ENCODE measurements at places on chromosomes 13 and 19.

GRCh38 chr13:99191900-99192399, 8.7 kb upstream of the UBAC2 start:
- DNase-seq, result no peak

DNA sequence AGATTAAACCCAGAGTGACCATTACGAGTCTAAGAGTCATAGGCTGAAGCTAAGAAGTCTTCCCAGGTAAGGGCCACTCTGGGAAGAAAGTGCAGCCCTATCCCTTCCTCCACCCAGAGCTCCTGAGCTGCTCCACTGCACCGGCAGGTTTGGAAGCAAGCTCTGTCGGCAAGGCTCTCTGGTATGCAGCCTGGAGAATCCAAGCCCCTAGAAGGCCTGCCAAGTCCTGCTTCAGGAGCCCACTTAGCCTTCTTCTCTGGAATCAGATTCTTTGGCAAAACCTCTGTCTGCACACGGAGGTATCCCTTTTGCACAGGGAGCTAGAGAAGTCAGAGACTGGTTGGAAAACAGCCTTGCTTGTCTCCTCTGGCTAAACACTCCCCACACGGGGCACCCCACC, 58.5 kb downstream of the CEBPG start:
- DNase-seq, result no peak

DNA sequence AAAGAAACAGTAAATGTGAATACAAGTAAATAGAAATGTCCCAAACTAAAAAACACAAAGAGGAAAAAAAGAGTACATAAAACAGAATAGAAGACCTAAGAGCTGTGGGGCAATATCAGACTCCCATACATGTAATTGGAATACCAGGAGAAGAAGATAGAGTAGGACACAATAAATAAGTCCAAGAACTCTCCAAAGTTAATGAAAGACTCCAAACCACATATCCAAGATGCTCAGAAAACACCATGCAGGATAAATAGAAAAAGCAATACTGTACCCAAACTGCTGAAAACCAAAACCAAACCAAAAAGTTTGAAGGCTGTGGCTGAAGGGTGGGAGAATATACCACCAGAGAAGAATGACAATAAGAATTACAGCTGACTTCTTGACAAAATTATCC, 18.3 kb downstream of the THSD1 start:
- DNase-seq, result no peak

- peak; percentile 14 for DNase-seq
Measured at GRCh38 chr13:35720690-35721554, 244.4 kb upstream of the MAB21L1 start.

DNA sequence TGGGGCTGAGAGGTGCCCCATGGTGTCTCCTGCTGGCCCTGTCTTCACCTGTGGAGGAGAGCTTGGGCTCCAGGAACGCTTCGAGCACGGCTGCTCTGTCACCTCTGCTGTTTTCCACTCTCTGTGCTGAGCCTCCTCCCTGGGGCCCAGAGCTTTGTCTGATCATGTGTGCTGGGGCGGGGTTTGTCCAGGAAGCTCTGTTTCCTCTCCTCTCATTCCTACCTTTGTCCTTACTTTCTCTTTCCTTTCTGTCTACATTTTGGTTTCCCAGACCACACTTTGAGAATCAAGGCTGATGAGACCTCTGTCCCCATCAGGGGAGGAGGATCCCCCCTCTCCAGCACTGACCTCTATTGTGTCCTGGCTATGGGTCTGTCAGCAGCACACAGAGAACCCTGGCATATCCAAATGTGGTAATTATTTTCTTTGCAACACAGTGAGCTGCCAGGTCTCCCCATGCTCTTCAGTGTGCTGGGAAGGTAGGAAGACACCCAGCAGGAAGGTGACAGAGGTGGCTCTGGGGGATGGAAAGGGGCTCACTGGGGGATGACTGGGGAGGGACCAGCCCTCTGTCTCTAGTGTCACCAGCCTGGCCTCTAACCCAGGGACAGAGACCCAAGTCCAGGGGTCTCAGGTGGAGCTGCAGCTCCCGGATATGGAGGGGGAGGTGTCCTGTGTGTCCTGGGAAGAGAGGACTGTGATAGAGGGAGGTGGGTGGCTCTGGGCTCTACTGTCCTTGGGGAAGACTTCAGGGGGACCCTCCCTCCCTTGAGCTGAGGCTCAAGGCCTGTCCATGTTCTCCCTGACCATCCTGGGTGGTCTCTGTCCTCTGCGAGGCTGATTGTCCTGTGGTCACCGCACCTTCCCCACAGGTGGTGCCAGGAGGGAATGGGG, at the start of gene CEACAM1:
Gene CEACAM1 (minus strand): TSS at position 128 of the 894 bp plus-strand sequence. CDS start 107 bp downstream, at position 21.
- DNase-seq, result no peak

- DNase-seq, result no peak
Measured at GRCh38 chr19:16814526-16815100, 14.6 kb upstream of the SIN3B start.

- no peak for DNase-seq
Measured at GRCh38 chr13:25682276-25682675, 310.5 kb downstream of the ATP8A2 start.

- no peak for DNase-seq
Measured at GRCh38 chr13:31965361-31966066, 66.1 kb upstream of the FRY start.

- no peak for DNase-seq
Measured at GRCh38 chr13:25988661-25989060, 63.2 kb downstream of the SHISA2 start.

DNA sequence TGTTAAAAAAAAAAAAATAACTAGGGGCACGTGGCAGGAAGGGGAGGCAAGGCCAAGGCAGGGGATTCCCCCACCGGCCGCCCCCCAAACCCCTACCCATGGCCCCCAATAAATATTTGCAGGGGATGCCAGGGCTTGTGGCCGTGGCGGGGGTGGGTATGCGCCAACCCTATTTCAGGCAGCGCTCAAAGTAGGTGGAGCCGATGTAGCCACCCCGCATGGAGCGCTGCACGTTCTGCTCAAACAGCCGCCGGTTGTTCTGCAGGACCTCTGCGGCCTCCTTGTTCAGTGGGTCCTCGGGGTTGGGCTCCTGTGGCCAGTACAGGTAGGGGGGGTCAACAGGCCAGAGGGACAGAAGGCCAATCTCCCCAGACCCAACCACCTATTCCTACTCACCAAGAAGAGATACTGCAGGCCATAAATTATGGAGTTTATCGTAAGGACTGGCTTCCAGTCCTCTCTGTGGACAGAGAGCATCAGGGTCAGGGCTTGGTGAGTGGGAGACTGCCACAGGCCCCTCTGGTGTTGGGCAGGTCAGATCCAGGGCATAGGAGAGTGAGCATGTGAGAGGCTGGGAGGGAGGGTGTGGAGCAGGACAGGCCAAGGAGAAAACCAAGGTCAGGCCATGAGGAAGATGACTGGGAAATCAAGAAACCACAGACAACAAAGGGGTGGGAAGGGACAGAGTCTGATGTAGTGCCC, 1.2 kb upstream of the CHMP2A start:
- DNase-seq, result no peak

- no peak for DNase-seq
Measured at GRCh38 chr13:98274921-98275487, 97.9 kb upstream of the RNF113B start.

DNA sequence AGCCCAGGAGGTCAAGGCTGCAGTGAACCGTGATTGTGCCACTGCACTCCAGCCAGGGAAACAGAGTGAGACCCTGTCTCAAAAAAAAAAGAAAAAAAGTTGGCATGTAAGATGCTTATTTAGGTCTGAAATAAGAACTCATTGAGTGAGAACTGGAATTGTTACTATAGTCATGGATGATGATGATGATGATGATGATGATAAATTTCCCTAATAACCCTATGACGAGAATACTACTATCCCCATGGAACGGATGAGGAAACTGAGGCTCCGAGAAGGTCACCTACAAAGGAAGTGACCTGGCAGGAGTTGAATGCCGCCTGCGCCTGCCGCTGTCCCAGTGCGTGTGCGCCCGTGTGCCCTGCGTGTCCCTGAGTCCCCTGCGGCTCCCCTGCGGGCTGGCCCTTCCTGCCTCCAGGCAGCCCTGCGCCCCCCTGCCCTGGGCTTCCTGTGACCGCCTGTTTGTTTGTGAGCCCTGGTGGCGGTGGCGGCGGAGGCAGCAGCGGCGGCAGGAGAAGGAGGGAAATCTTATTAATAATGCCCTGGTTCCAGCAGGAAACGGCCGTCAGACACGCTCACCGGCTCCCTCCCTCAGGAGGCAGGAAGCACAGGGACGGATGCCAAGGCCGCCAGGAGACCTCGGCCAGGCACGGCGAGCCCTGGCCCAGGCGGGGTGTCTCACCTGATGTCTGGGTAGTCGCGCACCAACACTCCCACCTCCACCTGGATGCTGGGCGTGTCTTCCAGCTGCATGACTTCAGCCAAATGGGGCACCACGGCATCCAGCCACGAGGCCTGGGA, 29.6 kb downstream of the EXOC3L2 start:
- DNase-seq, result no peak

DNA sequence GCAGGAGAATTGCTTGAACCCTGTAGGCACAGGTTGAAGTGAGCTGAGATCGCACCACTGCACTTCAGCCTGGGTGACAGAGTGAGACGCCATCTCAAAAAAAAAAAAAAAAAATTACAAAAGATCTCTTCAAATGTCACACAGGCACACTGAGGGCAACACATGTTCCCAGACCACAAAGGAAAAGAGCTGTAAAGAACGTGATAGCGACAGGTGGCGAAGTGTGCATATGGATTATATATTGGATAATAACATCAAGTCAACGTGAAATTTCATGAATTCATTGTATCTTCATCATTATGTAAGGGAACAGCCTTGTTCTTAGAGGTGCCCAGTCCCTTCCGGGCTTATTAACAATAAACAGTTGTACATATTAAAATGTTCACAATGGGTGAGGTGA, 31.8 kb upstream of the DPP9 start:
- no peak for DNase-seq

- DNase-seq, result no peak
Measured at GRCh38 chr19:42468273-42468796, 25.6 kb upstream of the CXCL17 start.

DNA sequence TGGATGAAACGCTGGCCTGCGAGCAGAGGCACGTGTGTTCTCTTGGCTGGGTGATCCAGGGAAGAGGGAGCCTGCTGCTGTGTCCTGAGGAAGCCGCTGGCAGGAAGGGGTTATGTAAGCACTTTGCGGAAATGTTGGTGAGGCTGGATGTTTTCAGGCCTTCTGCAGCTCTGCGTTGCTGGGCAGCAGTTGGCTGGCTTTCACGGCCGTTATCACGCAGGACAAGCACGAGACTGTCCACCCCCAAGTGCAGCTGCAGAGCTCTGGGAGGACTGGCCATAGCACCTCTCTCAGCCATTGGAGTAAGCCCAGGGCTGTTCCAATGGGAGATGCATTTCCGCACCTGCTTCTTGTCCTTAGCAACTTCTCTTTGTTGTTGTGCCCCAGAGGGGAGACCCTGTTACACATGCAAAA, 146.9 kb upstream of the SOX21 start:
- DNase-seq, result peak; percentile 24

DNA sequence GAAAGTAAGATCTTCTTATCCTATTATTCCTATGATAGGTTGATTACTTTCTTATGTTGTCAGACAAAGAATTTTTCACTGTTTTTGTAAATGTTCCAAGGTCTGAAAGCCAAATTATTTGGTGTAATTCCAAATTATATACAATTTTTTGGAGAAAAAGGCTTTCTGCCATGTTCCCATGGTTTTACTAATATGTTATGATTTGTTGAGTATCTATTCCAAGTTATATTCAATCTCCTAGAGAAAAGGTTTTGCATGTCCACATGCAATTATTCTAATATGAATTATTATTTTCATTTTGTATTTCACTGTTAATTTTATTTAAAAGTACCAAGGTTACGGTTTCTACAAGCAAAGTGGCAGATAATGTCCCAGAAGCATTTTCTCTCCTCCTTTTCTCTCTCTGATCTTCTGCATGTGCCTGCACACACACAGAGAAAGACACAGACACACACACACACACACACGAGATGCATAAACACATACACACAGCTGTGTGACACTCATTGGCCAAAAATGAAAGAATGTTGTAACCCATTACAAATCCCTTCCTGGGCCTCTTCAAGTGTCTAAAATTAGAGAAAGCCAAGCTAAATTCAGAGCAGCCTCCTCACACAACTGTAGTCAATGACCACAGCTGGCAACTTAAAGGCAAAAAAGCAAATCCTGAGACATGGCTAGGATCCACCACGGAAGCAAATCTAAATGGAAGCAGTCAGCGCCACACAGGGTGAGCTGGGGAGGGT, 621.0 kb downstream of the EFNB2 start:
- DNase-seq, result no peak

GRCh38 chr13:60484865-60485264, 87.8 kb downstream of the TDRD3 start:
- DNase-seq, result no peak

DNA sequence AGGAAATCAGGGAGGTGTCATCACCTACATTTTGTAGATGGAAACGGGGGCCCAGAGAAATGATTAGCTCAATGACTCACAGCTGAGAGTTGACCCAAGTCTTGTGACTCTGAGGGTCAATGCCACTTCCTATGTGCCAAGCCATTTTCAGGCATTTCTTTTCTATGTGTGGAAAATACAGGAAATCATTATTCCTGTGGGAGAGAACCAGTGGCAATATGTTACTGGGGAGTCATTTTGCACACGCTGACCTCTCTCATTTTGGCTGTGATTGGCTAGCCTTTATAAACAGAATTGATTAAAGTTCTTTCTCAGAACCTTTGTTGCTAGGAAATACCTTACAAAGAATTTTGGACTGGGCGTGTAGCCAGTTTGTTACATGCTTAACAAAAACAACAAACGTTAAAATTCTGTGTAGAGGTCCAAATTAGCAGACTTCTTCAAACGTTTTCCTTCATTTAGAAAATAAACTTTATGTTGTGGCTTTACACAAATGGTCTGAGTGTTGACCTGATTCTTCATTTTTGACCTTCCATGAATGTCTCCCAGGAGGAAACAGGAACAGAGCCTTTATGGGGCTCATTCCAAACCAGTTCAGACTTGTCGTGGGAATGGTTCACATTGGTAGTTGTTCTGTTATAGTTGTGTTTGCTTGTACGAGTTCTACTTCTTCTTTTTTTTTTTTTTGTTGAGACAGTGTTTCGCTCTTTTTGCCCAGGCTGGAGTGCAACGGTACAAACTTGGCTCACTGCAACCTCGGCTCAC, 11.4 kb downstream of the PCCA start:
- no peak for DNase-seq

DNA sequence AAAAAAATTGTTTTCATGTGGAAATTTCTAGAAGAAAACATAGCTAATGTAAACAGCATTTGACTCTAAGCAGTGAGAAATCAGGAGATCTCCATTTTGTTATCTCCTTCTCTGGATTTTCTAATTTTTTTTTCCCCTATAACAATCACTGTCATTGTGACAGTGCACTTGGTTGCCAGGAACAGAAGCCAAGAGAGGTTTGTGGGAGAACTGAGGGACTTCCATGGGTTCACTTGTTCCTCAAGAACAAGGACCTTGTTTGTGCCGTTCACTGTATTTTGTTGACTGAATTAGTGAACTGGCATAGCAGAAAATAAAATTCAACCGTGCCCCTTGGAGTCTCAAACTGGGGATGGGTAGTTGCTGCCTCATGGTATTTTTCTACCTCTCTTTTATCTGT, 17.1 kb downstream of the SHISA7 start:
- peak; percentile 65 for DNase-seq
